Activated CD4-positive, alpha-beta T cell treated with anti-CD3 and anti-CD28 coated beads, Interleukin-2, amount 50 U/mL, for 1 hour (primary cell): ENCODE measurements at places on chromosomes 11 and 22.

- DNase-seq: no peak
These were observed 91.7 kb downstream of the MYO18B start for GRCh38 chr22:25833676-25834075.

DNA sequence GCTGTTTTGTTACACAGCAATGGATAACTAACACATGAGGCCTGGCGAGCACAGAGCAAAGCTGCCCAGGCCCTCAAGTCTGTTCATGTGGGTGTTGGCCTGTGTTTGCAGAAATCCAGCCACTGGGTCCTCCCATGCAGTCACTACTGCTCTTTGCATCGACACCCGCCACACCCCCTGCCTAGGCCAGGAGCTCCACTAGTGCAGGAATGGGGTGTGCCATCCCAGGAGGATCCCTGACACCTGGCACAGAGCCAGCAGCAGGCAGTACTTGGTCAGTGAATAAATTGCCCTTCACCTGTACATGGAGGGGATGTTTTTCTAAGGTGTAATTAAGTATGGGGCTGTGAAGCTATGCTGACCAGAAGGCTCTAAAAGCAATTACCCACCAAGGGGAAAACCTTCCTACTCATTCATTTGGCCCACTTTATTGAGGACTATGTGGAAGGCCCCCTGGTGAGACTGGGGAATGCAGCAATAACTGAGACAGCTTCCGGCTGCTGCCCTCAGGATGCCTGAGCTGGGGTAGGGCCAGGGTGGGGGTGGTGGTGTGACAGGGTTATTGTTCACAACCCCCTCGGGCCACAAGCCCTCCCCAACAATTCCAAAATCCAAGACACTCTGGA is 160.8 kb downstream of the CRYBB2 start:
- no peak for DNase-seq

- DNase-seq: no peak
These were observed 13.9 kb downstream of the CCND1 start for GRCh38 chr11:69654660-69655478.

GRCh38 chr22:18057568-18058209 is 20.1 kb upstream of the PEX26 start:
- DNase-seq: no peak

GRCh38 chr11:18540207-18541009 is 13.7 kb upstream of the TSG101 start:
- DNase-seq: no peak

DNA sequence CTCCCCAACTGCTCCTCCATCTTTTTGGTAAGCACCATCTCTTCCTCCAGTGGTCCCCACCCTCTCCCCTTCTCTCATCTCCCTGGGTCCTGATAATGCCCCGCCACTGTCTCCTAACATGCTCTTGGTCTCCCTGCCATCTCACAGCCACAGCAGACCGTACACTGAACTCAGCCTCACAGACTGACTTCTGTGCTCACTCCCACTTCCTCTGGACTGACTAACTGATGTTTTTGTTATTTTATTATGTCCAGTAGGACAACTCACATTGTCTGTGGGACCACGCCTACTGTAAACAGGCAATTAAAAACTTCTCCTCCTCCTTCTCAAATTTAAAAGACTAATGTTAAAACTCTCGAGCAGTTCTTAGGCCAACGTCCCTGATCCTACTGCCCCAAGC is 2.6 kb upstream of the GNAZ start:
- DNase-seq: no peak

GRCh38 chr11:69008737-69009440 is 4.2 kb downstream of the MRGPRF start:
- DNase-seq: no peak

DNA sequence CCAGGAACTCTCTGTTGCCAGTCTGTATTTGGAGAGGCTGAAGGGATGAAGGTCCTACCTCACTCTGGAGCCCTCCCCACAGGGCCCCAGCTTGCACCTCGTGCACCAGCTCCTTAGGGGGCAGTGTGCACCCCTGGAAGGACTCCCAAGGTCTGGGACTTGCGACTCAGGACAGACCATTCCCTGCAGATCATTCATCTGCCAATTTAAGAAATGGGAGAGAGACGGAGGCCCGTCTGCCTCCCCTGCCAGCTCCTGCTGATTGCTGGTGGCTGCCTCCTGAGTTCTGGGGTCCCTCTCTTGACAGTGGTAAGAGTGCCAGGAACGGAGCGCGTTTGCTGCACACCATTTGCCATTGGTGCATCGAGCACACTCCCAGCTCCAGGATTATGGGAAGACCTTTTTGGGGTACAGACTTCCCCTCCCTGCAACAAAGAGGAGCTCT is 27.4 kb upstream of the MALAT1 start:
- no peak for DNase-seq

- DNase-seq: no peak
These were observed 270.7 kb downstream of the ETS1 start for GRCh38 chr11:128316541-128317227.

GRCh38 chr22:39528681-39529486 is 3.7 kb downstream of the RPS19BP1 start:
- peak; percentile 92 for DNase-seq

GRCh38 chr11:61874377-61874809 is 17.0 kb downstream of the FADS3 start:
- DNase-seq: no peak

- DNase-seq: no peak
These were observed 21.6 kb upstream of the NUP160 start for GRCh38 chr11:47869544-47870393.

DNA sequence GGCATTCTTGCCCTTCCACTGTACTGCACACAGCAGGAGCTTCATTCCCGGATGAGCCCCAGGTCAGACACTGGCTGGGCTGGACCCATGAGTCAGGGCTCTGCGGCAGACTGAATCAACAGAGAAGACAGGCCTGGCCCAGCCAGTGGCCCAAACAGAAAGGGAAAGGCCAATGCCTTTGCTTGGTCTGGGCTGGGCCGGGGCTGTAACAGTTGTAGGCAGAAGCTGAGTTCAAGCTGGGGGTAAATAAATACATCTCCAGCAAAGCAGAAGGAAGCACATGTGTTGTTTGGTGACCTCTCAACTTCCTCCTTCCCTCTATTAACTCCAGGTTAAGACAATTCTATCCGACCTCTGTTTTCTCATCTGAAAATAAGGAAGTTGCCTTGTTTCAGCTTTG is 1.8 kb upstream of the SMIM35 start:
- DNase-seq: no peak

DNA sequence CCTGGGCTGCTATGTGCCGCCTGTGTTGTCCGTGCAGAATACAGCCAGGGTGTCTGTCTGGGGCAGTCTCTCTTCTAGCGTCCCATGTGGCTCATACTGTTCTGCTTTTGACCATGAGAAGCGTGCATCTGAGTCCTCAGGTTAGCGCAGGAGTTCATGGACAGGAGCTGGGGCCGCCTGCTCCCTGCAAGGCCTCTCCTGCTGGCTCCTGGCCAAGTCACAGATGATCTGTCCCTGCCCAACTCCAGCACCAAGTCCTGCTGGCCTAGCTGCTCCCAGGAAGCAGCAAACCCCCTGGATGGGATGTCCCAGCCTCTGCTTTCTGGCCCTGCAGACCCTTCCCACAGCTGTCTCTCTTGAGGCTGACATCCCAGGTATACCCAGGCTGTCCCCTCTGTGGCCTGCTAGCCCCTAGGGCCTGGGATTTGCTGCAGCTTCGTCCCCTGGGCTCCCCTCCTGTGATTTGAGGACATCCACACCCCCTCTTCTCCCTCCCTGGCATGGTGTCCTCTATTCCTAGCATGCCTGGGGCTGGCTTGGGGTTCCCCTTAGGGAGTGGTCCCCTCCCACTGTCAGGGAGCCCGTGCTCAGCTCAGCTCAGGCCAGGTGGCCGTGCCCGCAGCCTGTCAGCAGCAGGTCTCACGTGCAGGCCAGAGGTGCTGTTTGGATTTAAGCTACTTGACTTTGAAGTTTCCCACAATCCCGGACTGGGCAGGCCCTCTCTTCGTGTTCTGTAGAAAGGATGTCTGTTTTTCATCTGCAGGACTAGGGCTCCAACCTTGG is 17.8 kb downstream of the PRR5 start:
- DNase-seq: no peak

DNA sequence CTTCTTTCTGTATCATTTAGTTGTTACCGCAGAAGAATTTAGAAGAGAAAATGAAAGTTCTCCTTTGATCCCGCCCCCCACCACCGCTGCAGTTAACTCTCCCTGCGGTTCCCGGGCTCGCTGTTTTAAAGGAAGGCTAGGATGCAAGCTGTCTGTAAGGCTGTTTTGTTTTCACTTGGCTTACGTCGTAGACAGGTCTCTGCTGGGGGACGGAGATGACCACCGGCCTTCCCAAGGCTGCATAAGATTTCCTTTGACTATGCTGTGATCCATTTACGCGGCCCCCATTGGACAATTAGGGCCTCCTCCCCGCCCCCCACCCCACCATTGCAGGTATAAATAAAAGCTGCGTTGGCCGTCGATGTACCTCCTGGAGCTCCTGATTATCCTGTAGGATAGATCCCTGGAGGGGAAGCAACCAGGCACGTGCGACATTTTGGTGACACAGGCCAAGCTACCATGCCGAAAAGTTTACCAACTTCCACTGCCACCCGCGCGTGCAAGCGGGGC is 1.4 kb upstream of the CPT1A start:
- DNase-seq: peak; percentile 35

DNA sequence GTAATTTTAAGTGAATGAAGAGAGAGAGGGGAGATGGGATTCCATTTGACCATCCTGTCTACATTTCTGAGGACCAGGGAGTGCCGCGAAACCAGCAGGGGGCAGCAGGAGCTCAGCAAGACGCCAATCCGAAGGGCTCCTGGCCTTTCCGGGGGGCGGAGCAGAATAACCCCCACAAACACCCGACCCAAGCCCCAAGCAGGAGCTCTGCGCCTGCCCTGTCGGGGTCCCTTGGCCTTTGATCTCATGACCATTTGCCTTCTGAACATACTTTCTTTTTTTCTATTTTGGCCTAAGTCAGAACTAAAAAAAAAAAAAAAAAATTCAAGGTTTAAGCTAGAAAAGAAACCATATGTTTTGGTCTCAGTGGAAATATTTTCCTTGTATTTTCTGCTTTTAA is 21.9 kb upstream of the SCN2B start:
- peak; percentile 83 for DNase-seq

- DNase-seq: no peak
These were observed 85.1 kb upstream of the NAV2 start for GRCh38 chr11:19627566-19627965.

GRCh38 chr11:75879737-75880136 is 64.7 kb downstream of the UVRAG start:
- no peak for DNase-seq

DNA sequence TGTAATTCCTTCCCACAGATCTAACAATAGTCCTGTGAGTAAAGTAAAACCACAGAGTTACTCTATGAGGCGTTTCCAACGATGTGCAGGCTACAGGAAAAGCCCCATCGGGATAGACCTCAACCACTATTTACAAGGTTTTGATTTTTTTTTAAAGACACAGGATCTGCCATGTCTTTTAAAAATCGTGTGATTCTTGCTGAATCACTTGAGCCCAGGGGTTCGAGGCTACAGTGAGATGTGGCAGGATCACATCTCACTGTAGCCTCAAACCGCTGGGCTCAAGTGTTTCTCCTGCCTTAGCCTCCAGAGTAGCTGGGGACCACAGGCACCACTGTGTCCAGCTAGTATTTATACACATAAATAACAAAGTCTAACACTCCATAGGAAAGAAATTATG is 7.8 kb downstream of the TAF1D start:
- DNase-seq: no peak

GRCh38 chr11:57269571-57270021 is 32.5 kb upstream of the APLNR start:
- no peak for DNase-seq

- no peak for DNase-seq
These were observed 35.3 kb downstream of the BCR start for GRCh38 chr22:23215294-23216241.

DNA sequence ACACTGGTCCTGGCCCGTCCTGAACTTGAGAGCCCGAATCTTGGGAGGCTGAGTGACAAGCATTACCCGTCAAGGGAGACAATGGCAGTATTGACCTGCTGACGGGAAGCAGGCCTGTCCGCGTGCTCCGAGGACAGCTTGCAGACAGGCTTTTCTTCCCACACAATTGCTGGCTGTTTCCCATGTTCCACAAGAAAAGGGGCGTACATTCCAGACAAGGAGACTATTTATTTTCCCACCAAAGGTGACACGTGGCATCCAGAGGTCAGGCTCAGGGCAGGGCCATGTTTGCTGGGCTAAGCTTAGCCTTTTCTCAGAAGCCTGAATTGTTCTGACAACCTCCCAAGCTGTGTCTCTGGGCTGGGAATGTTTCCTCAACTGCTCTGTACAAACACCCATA is 86.9 kb upstream of the SPON1 start:
- DNase-seq: no peak

DNA sequence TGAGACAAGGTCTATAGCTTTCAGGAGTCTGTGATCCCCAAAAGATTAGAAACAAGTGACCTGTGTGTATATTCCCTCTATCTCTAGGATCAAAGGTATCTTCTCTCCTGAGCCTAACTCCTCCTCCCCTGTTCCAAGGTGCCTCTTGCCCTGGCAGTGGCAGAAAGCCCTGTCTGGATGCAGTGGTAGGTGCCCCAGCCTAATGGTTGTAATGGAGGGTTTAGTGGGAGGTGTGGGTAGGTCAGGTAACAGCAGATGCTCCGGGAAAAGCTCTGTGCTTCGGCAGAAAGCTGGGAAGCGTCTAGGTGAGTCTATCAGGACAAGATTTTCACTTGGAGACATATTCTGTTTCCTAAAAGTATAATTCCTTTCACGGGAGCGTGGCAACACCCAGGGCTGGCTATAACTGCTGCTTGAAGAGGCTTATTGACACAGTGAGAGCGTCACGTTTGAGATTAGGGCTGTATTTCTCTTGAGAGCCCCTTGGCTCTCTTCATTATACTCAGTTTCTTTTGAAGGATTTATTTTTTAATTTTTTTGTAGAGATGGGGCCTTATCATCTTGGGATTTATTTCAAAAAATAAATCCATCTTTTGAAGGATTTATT is 49.5 kb downstream of the PRR5L start:
- DNase-seq: no peak

- no peak for DNase-seq
These were observed 51.0 kb upstream of the IGLL5 start for GRCh38 chr22:22836635-22837034.

DNA sequence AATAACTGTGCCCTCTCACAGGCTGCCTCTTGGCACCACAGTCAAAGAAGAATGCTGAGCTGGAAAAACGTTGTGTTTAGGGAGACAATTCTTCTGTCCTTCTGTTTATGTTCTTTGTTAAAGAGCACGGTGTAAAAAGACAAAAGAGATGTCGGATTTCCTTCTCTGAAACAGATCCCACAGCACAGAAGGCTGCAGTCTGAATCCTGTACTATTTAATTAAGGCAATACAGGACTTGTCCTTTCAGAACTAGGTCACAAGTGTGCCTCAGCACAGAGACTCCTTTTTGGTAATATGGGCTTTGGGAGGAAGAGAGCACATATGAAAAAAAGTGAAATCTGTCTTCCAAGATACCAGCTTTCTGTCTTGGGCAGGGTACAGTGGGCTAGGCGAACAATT is 201.2 kb downstream of the NTM start:
- no peak for DNase-seq
